ENCODE measurements at places on chromosomes 2 and 18.
A peak's percentile ranks its signal among the peaks of the same experiment; 100 is the strongest.

DNA sequence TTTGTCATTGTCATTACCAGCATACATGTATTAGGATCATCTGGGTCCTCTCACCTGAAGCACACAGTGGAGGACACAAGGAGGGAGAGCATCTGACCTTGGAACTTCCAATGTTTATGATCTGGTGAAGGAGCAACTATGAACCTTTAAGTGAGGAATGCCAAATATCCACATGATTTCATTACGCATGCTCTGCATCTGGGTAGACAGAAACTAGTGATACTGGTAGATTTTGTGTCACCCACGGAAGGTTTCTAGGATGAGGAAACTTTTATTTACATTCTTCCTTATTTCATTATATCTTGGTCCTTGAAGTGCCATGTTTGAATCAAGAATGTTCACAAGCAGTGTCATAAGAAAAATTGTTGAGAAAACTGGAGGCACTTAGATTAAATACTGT, 32.1 kb downstream of the SPC25 start:
- no peak for DNase-seq

GRCh38 chr2:24163601-24164000, 11.3 kb upstream of the FAM228A start:
- DNase-seq = no peak

DNA sequence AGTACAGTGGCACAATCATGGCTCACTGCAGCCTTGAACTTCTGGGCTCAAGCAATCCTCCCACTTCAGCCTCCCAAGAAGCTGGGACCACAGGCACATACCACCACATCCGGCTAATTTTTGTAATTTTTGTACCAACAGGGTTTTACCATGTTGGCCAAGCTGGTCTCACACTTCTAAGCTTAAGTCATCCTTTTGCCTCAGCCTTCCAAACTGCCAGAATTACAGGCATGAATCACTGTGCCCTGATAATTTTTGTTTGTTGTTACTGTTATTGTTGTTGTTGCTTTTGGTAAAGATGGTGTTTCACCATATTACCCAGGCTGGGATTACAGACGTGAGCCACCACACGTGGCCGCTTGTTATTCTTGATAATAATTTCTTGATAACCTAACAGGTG, 10.5 kb upstream of the COBLL1 start:
- DNase-seq = no peak

DNA sequence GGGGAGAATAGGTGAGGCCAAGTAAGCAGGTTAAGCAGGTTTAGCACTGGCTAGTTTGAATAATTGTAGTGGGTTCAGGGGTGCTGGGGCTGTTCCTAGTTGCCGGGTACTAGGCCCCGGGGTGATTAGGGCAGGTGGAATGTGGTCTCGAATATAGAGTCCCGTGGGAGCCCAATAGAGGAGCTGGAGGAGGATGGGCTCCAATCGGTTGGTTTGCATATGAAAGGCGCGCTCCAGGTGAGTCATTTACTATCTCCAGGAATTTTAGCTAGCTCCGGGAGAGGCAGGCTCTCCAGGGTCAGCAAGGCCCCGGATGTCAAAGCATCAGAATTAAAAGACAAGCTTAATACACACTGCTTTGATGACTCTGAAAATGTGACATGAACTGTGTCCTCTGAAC, 304.0 kb downstream of the ZNF521 start:
- no peak for DNase-seq

DNA sequence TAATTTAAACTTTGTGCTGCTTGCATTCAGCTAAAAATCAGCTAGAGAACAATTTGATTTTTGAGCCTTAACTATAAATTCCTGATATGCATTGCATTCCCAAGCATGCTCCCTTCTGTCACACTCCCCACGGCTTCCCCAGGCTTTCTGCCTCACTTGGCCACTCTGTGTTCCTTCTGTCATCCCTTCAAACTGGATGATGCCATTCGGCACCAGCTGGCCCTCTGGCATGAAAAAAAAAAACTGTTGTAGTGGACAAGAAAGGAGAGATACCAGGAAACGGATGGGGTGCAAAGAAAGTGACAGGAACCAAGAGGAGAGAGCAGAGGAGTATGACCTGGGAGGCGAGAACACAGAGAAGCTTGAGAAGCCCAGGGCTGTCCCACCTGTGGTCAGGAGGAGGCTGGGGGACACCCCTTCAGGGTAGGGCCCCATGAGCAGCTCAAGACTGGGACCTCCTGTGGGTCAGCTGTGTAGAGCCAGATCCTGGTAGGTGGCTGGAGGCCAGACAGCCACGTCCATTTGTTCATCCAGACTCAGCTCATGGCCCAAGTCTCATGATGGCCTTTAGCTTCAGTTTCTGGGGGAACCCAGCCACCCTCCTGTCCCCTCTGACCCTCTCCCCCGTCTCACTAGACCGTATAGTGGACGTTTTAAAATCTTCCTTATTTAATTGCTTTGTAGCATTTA, 211.8 kb downstream of the GBX2 start:
- no peak for DNase-seq

DNA sequence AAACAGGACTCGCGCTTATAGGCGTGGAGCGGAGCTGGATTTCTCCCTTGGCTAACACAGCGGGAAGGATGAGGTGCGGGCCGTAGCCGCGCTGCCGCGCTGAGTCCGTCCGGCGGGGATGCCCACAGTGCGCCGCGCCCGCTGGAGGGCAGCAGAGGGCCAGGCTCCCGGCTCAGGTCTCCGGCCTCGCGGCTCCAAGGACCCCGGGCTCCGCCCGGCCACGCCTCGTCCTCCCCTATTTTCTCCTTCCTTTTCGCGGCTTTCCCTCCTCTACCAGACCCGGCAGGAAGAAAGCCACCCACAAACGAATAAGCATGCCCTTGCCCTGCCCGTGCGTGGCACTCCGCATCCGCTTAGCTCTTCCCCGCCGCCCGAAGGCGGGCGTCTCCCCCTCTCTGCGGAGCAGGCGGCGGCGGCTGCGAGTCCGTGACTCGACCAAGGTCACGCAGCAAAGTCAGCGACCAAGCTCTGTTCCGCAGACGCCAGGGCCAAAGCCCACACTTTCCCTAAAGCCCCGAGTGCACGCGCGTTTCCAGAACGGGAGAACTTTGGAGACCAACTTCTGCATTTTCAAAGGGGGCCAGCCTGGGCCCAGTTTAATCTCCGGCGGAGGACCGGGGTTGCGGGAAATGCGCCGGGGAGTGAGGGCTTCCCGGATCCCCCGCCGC, 48.5 kb downstream of the KCNIP3 start:
- DNase-seq = peak; percentile 97

DNA sequence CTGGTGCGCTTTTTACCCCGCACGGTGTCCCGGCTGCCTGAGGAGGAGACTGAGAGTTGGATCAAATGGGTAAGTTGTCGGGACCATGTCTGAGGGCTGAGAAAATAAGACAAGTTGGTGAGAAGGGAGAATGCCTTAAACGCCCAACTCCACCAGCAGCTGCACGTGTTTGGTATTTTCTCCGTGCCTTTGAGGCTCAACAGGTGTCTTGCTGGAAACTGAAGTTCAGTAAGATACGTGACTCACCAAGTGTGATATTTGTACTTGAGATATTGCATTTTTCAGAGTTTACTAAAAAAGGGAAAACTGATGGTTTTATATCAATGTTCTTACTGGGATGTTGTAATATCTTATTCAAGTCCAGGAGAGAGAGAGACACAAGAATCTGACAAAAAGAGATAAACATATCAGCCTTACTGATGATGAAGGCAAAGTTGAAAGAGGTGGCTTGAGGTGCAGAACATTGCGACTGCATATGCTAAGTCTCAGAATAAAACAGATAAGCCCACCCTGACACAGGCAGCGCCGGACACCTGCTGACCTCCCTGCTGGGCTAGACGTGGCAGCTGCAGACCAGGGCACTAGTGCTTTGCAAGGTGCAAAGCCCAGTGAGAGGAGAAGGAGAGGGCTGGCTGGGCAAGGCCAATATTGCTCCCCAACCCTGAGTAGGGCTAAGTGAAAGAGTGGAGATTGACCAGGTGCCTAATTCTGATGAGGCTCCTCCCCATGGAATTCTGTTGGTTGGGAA, 33.1 kb downstream of the TRPM8 start:
- DNase-seq = no peak

DNA sequence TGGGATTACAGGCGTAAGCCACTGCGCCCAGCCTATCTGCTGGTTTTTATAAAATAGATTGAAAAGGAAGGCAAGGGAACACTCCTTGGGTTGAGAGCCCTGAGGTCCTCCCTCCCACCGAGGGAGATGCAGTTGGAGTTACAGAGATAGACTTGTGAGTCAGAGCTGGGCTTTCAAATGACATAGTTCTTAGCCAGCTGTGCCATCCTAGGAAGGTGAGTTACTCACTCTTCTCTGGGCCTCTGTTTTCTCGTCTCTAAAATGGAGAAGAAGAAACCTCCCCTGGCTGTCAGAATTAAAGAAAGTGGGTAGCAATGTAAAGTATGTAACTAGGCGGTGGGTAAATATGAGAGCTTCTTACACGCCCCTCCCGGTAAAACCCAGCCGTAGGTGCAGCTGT, 2.4 kb downstream of the LRRFIP1 start:
- DNase-seq = peak; percentile 77

GRCh38 chr2:15460112-15460620, 101.0 kb downstream of the NBAS start:
- DNase-seq = no peak

GRCh38 chr2:113887009-113887792, 2.7 kb upstream of the ACTR3 start:
- DNase-seq = no peak

GRCh38 chr2:169824373-169825333, at the start of gene METTL5:
Gene METTL5 (minus strand): TSS chr2:169824905. CDS start chr2:169824597, 308 bp downstream.
- peak; percentile 78 for DNase-seq

DNA sequence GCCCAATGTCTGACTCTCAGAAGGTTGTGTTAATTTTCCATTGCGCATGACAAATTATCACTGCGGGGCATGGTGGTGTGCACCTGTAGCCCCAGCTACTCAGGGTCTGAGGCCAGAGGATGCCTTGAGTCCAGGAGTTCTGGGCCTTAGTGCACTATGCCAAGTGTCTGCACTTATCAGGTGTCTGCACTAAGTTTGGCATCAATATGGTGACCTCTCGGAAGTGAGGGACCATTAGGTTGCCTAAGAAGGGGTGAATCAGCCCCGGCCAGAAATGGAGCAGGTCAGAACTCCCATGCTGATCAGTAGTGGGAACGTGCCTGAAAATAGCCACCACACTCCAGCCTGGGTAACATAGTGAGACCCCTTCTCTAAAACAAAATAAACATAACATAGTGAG, 61.7 kb upstream of the ZNF532 start:
- DNase-seq = no peak

DNA sequence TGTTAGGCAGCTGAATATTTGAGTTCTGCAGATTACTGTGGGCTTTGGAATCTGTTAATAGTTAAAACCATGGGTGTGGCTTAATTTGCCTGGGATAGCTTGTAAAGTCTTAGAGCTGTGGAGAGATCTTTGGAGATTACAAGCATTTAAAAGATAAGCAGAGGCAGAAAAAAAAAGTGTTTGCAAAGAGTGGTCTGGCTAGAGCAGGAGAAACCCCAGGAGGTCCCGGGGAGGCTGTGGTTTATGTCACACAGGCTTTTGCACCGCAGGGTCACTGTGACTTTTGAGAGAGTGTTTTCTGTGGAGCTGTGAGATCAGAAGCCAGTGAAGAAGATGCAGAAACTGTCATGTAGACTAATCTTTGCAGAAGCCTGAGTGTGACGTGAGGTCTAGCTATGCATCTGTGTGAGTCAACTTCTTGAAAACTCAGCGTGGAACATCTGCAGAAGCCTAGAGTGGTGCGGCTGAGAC, 49.0 kb downstream of the SETBP1 start:
- DNase-seq = no peak

DNA sequence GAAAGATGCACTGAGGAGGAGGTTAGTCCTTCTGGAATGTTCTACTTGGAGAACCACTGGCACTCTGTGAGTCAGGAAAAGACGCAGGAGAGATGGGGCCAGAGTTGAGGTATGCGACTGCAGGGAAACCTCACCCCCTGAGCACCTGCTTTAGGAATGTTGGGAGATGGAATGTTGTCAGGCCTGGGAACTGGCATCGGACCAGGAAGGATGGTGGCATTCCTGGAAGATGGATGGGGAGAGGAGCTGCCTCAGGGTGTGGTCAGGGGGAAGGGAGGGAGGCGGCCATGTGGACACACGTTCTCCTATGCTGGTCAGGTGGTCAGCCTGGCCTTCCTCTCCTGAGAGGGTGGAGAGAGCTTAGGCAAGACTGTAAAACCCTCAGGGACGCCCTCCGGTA, 146.3 kb downstream of the CELF4 start:
- peak; percentile 17 for DNase-seq

GRCh38 chr2:118848381-118849225, 1.2 kb upstream of the EN1 start:
- DNase-seq = no peak

DNA sequence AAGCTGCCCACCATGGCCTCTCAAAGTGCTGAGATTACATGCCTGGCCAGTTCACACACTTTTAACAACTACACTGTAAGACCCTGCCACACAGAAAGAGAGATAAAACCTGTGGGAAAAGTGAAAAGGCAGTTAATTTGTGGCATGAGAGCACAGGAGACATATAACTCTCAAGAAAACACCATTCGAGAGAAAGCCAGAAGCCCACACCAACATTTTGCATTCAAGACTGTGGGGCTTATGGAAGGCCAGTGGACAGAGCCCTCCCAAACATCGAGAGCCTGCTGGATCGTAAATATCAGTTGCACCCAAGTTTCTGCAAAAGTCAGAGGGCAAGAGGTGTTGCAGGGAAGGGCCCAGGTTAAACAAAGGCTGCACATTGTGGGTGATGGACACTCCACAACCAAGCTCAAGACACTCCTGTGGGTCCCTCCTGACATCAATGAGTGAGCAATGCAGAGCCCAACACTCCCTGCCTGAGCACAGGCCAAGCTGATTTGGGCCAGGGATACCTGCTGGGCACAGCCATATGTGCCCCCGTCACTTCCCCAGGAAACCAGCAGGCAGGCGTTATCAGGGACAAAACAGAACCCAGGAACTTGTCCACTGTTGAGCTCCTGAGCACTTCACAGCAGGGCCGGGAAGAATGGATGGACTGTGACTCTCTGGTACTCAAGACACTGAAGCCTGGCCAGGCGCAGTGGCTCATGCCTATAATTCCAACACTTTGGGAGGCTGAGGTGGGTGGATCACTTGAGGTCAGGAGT, 114.4 kb downstream of the ZFP36L2 start:
- no peak for DNase-seq

DNA sequence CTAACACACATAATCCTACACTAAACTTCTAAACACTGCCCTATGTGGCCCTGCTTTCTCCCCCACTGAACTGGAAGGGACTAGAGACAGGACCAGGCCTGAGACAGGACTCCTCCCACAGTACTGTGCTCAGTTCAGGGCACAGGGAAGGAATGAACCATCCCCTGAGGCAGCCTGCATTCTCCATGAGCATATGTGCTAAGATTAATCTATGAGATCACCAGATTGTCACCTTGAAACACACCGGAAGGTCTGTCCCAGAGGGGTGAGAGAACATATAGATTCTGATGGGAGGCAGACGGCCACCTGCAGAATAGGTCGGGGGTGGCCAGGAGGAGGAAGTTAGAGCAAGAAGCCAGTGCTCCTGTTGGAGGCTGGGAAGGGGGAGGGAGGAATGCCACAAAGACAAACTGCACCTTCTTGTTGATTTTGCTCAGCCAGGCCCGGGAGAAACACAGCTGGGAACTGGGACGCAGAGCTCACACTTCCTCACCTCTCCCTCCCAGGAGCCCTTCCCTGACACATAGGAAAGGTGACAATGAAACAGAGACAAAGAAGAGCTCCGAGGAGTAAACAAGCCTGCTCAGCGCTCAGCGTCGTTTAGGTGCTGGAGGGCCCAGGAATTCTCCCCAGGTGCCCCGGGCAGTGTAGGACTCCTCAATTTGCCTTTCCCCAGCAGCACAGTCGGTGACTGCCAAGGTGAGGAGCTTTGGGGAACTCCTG, 52.1 kb downstream of the ZBTB7C start:
- no peak for DNase-seq

All from H54 (cell line).